ENCODE measurements at places on chromosomes 2 and 18. TPM values are rescaled to one million over a fixed set of nuclear protein-coding genes. Genes with fewer than 3 reads are reported as not detected.
A peak's percentile ranks its signal among the peaks of the same experiment; 100 is the strongest.

Gene TFPI
- 74.7 TPM for total RNA-seq

DNA sequence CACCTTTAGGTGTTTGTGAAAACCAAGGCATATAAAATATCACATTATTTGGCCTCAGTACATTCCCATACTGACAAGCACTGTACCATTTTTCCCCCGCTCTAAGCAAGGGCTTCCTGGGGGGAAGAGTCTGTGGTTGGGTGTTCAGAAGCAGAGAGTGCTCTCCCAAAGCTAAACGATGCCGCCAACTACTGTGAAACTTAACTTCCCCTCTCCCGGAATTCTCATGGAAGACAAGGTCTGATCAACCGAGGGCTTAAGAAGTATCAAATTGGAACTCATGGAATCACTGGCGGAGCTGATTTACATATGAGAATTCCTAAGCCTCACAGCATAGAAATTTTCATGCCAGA lies 433 bp upstream of the MFF start:
- no peak for DNase-seq

DNA sequence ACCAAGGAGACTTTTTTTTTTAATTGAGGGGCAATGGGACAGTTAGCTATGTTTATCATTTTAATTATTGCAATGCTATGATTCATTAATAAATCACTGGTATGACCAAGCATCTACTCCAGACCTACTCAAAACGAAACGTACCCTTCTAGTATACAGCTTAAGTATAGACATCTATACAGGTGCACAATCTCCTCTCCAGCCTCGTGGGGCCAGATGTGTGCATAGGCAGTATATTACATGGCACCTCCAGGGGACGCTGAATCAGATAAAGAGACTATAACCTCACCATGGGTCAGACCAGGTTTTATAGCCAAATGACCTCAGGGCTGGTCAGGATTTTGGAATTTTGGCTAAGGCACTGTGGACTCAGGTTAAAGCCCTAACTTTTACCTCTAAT lies 86.6 kb downstream of the SS18 start:
- DNase-seq = no peak

DNA sequence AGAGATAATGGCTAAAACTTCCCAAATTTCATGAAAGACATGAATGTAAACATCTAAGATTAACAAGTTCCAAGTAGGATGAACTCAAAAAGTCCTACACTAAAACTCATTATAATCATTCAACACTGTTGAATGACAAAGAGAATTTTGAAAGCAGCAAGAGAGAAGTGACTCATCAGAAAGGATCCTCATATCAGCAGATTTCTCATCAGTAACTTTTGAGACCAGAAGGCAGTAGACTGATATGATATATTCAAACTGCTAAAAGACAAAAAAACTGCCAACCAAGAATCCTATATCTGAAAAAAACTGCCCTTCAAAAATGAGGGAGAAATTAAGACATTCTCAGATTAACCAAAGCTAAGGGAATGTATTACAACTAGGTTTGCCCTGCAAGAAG lies 130.6 kb upstream of the OTX1 start:
- peak; percentile 28 for DNase-seq

- no peak for DNase-seq
Observed at GRCh38 chr2:212770240-212770639, 231.6 kb upstream of the ERBB4 start.
